Bone marrow (tissue), 2 donors: ENCODE measurements at places on chromosomes 2 and 18.

DNA sequence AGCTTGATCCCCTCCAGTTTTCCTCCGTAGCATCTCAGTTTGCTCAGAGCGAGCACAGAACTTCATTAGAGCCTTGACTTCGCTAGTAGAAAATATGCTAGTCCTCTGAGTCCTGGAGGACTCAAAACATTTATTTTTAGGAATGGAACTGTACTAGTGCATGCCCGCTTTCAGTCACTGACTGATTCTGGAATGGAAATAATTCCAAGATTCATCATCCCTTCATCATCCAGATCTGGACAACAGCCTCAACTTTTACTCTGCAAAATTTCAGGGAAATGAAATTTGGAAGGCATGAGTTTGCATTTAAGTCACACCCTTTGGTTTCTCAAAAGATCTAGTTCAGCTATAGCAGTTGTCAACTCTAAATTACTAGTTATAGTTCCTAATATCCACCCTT, 304.6 kb downstream of the XIRP2 start:
- no peak for DNase-seq

DNA sequence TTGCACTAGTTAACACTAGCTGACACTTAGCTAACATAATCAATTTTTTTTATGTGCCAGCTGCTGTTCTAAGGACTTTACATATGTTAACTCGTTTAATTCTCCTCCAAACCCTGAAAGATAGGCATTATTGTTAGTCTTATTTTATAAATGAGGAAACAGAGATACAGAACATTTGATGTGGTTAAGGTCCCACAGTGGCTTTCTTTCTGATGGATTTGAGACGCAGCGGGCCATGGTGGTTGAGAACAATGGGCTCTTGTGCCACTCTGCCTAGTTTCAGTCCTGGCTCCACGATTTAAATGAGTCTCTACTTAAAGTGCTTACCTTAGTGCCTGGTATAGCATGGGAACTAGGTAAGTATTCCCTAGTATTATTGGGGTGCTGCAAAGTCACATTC, 201.9 kb upstream of the SPRED2 start:
- no peak for DNase-seq

- no peak for DNase-seq
Measured at GRCh38 chr2:104848526-104848925, 5.4 kb upstream of the POU3F3 start.

DNA sequence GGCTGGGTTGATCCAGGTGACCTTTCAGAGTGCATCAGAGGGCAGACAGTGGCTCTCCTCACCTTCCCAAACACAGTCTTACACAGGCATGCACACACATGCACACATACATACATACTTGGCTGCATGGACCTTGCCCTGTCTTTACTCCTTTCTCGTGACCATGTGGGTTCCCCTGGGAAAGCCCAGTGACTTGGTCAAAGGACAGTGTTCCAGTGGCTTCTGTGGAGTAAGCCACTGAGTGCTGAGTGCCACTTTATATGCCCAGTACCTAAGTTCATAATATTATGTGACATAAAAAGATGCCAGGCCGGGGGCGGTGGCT, 249.4 kb downstream of the MYCN start:
- no peak for DNase-seq

DNA sequence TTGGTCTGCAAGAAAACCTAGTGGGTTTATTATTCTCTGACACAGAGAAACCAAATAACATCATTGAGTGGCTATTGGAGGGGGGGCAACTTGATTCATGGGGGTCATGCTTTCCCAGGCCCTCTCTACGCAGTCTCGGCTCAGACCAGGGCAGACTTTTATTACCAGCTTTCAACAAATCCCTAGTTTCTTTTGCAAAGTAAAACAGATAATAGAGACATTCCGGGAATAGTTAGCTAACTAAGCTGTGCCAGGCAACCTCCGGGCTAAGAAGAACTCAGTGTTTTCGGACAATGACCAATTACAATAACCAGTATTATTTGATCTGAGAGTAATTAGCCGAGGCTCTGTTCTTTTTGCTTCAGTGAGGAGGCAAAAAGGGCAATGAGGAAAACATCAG, 66.3 kb downstream of the CDK15 start:
- DNase-seq: no peak

DNA sequence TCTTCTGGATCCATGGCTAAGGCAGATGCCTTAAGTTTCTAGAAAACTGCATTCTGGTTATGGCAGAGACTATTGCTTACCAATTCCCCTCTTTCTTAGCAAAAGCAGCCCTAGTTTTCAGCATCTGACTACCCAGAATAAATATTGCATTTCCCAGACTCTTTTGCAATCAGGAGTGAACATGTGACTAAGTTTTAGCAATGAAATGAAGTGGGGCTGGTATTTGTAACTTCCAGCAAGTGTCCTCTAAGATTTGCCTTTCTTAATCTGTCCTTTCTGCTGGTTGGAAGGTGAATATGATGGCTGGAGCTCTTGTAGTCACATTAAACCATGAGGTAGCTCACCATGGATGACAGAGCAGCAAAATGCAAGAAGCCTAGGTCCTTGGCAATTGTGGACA, 132.9 kb upstream of the PKDCC start:
- DNase-seq: no peak

DNA sequence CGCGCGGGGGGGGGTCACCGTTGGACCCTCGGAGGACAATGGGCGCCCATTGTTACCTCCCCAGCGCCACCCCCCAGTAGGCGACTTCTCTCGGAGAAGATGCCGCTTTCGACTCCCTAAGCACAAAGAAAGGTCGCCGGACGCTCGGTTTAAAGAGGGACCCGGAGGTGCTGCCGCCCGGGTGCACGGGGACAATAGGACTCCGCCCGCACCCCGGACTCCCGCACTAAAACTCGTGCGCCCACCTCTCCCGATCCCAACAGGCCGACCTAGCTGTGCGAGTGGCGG, 318 bp upstream of the CDC42EP3 start:
- DNase-seq: peak; percentile 40

- no peak for DNase-seq
Measured at GRCh38 chr18:78974115-78974761, 5.4 kb upstream of the SALL3 start.

DNA sequence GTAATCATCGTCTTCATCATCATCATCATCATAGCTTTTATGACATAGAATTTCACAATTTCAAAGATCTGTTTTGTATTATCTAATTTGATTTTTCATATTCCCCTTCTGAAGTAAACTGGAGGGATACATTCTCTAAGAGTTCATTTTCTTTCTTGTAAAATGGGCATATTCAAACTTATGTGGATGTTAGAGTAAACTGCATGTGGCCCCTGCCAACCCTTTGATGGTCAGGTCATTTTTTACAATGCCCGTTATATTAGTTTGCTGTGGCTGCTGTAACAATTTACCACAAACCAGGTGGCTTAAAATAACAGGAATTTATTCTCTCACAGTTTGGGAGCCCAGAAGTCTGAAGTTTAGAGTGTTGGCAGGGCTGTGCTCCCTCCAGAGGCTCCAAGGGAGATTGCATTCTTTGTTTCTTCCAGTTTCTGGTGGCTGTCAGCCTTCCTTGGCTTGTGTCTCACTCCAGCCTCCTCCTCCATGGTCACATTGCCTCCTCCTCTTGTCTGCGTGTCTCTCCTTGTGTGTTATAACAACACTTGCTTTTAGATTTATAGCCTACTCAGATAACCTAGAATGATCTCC, 127.5 kb upstream of the MMADHC start:
- no peak for DNase-seq

DNA sequence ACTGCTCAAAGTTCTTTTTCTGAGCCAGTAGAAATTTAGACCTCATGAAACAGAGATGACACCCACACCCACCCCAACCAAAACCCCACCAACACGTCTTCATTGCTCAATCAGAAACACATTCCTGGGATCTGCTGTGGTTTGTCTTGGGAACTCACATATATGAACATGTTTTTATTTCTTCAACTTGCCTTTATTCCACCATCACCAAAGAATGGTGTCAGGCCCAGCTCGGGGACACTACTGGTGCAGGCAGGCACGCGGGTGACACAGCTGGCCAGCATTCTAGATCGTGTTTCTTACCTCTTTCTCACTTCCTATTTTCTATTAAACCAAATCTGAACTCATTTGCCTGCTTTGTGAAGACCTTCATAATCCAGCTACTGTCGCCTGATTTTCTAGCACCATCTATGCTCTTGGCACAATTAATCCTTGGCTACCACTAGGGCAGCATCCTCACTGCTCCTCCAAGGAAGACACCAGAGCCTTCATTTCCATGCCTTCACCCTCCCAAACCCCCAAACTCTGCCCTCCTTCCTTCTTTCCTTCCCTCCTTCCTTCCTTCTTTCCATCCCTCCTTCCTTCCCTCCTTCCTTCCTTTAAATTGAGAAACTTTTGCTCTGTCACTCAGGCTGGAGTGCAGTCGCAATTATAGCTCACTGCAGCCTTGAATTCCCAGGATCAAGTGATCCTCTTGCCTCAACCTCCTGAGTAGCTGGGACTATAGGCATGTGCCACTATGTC, 157.1 kb downstream of the BCL2 start:
- DNase-seq: no peak

GRCh38 chr2:146982393-146982846, 862.4 kb upstream of the ACVR2A start:
- DNase-seq: no peak
